ENCODE measurements at places on chromosomes 5 and 9. TPM values are rescaled to one million over a fixed set of nuclear protein-coding genes. Genes with fewer than 3 reads are reported as not detected.
A peak's percentile ranks its signal among the peaks of the same experiment; 100 is the strongest.

The HMMR gene
- total RNA-seq: 74.9 TPM

The MRPL50 gene
- 19.7 TPM for total RNA-seq

The NR2F1-AS1 gene
- total RNA-seq: not detected

The TMC1 gene
- not detected for total RNA-seq

The PCDHA6 gene
- total RNA-seq: not detected

The TRIM36 gene
- 0.51 TPM for total RNA-seq

The AHRR gene
- total RNA-seq: 1.6 TPM

The FLT4 gene
- total RNA-seq: 0.47 TPM

The TRAF1 gene
- 0.38 TPM for total RNA-seq

The AIF1L gene
- total RNA-seq: 1.7 TPM

The SEMA6A gene
- total RNA-seq: 0.42 TPM

The SPATA31E1 gene
- total RNA-seq: not detected

The SLC35D2 gene
- total RNA-seq: 10.6 TPM

The PTCD2 gene
- total RNA-seq: 20.6 TPM

The MOCS2 gene
- 36.9 TPM for total RNA-seq

The LAMC3 gene
- total RNA-seq: not detected

The SCGB3A2 gene
- 0.35 TPM for total RNA-seq

The HSD17B3 gene
- not detected for total RNA-seq

The SLC6A18 gene
- total RNA-seq: not detected

The CNOT8 gene
- total RNA-seq: 47.7 TPM

The GRXCR2 gene
- not detected for total RNA-seq

The KLF4 gene
- 0.95 TPM for total RNA-seq

DNA sequence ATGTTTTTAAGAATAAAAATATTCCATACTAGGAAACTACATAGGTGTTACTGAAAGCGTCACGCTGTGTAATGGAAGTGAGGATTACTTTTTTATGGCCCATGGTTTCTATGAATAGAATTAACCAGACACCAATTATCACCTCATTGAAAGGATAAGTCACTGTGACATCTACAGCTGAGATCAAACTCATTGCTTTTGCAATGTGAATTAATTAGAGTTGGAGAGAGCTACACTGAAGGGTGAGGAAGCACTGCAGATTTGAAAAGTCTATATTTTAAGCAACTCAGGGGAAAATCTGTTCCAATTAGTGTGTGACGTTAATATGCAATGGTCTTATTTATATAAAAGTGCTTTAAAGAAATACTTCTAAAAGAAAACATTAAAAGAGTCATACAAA lies 1300.1 kb upstream of the DMAC1 start:
- no peak for DNase-seq

- DNase-seq: no peak
Measured at GRCh38 chr5:19865336-19866089, 122.5 kb downstream of the CDH18 start.

GRCh38 chr5:65483546-65484346 lies 2.0 kb upstream of the ADAMTS6 start:
- DNase-seq: peak; percentile 48

GRCh38 chr9:134026581-134026980 lies 1.3 kb downstream of the BRD3OS start:
- no peak for DNase-seq

DNA sequence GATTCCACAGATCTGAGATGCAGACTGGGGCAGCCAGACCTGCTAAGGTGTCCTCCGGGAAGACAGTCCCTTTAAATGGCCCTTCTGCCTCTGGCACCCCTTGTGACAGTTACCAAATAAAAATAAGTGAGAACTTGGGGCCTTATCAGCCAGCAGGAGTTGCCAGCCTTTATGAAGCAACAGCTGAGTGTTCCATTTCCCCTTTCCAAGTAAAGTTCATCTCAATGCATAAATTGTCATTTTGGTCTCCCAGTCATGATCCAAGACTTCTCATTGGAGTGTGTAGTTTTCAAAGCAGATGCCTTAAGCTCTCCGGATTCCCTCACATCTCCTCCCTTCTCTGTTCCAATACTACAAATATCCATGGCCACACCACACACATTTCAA lies 4.1 kb downstream of the PTCH1 start:
- DNase-seq: no peak

GRCh38 chr5:139849942-139850341 lies 54.3 kb downstream of the PSD2 start:
- DNase-seq: no peak

- DNase-seq: peak; percentile 31
Measured at GRCh38 chr5:10564838-10565784, 1.2 kb downstream of the ANKRD33B start.

GRCh38 chr5:43303242-43303641 lies 10.0 kb downstream of the HMGCS1 start:
- no peak for DNase-seq

GRCh38 chr9:87662808-87663528 lies 63.0 kb upstream of the CTSL start:
- DNase-seq: peak; percentile 74

DNA sequence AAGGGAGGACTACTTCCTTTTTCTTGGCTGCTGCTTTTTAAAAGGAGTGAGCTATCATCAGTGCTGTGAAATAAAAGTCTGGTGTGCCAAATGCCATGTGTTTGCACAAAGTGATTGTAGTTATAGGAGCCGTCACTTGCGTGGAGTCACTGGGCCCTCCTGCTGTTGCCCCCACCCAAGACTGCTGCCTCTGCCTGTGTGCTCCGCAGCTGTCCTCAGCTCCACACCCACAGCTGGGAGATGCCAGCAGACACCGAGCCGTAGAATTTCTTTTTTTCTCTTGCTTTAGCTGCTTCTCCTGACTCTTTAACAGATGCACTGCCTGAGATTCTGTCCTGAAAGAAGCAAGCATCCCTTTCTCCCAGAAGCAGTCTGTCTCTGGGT lies 9.8 kb upstream of the GLE1 start:
- no peak for DNase-seq

GRCh38 chr5:36422952-36423351 lies 121.2 kb upstream of the RANBP3L start:
- DNase-seq: no peak

- DNase-seq: no peak
Measured at GRCh38 chr9:32454280-32454679, 69.8 kb downstream of the ACO1 start.

- no peak for DNase-seq
Measured at GRCh38 chr5:82097-82496, 9.9 kb upstream of the PLEKHG4B start.

GRCh38 chr9:123716339-123716945 lies 213.5 kb downstream of the DENND1A start:
- DNase-seq: no peak

GRCh38 chr5:30839956-30840355 lies 353.5 kb upstream of the CDH6 start:
- DNase-seq: no peak

DNA sequence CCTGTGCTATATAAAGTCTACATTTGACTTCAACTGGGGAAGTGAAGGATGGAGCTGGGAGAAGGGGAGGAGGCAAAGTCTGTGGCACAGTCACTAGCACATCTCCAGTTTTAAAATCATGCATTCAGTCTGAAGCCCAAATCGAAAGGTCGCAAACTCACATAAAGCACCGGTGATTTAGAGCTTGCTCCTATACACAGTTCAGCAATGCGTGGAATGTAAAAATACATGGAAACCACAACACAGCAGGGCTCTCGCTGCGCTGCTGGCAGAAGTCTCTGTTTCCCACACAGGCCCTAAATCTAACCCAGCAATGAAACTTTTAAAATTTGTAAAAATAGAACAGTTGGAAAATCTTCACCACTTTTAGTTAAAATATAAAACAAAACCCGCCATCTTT lies 68.2 kb downstream of the EBF1 start:
- DNase-seq: no peak

- DNase-seq: peak; percentile 74
Measured at GRCh38 chr5:138068742-138069600, 14.9 kb upstream of the WNT8A start.

- DNase-seq: no peak
Measured at GRCh38 chr9:1429297-1429696, 379.1 kb downstream of the DMRT2 start.

- DNase-seq: no peak
Measured at GRCh38 chr5:164600929-164601535, 1095.6 kb downstream of the MAT2B start.

- DNase-seq: no peak
Measured at GRCh38 chr9:128770286-128771030, 1.3 kb downstream of the ZER1 start.

GRCh38 chr9:36191290-36191645 lies 547 bp downstream of the CLTA start:
- no peak for DNase-seq

GRCh38 chr5:89268460-89268859 lies 385.5 kb upstream of the MEF2C start:
- DNase-seq: no peak

GRCh38 chr5:126610160-126610559 lies 9.4 kb downstream of the PHAX start:
- DNase-seq: no peak

GRCh38 chr5:154103233-154103632 lies 64.5 kb downstream of the MFAP3 start:
- no peak for DNase-seq

- DNase-seq: no peak
Measured at GRCh38 chr9:133608382-133608781, 807 bp downstream of the FAM163B start.

DNA sequence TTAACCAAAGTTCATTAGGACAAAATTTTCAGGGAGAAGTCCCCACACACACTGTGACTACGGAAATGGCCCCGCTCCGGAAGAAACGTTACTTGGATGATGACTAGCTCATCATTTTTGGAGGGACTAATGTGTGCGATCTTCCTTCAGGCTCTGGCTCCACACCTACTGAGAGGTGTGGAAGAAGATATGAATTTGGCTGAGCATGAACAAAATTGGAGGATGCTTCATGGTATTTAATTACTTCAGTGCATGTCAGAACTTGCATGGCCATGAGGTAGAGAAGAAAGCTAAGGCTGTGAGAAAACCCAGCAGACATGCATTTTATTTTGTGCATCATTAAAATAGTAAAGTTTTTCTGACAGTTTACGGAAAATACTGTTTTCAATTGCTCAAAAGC lies 202.1 kb upstream of the TLE4 start:
- DNase-seq: no peak

DNA sequence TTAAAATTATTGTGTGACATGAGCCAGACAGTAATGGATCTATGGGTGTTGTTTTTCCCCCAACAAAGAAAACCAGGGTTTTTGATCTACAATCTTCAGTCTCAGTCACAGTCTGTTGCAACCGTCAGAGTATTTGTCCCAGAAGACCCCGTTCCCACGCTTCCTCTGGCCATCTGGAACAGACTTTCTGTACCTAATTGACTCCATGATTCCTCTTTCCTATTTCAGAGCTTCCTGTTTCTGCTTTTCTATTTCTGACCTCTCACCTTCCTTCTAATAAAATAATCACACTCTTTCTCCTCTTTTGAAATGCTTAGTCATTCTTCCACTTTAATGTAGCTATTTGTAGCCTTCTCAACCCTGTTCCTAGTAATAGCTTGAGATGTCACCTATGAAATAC lies 1044.8 kb downstream of the DTWD2 start:
- no peak for DNase-seq

DNA sequence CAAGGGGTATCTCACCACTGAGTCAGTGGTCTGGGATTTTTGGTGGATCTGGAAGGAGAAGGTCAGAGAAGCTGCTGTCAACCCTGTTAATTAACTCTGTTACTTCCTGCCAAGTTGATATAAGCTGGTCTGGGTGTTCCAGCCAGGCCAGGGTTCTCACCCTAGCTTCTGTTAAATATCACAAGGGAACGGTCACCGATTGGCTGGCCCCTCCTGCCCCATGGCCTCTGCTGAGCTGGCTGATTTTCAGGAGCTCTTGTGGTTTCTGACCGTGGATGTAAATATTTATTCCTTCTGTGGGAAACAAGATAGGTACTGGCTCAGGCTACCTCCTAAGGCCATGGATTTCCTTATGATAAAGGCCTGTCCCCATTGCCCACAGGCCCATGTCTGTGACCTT lies 1.0 kb downstream of the ADAMTS13 start:
- no peak for DNase-seq

- DNase-seq: no peak
Measured at GRCh38 chr5:131463656-131464055, 171.4 kb downstream of the RAPGEF6 start.

GRCh38 chr5:96194593-96194992 lies 232.9 kb upstream of the ELL2 start:
- DNase-seq: no peak

DNA sequence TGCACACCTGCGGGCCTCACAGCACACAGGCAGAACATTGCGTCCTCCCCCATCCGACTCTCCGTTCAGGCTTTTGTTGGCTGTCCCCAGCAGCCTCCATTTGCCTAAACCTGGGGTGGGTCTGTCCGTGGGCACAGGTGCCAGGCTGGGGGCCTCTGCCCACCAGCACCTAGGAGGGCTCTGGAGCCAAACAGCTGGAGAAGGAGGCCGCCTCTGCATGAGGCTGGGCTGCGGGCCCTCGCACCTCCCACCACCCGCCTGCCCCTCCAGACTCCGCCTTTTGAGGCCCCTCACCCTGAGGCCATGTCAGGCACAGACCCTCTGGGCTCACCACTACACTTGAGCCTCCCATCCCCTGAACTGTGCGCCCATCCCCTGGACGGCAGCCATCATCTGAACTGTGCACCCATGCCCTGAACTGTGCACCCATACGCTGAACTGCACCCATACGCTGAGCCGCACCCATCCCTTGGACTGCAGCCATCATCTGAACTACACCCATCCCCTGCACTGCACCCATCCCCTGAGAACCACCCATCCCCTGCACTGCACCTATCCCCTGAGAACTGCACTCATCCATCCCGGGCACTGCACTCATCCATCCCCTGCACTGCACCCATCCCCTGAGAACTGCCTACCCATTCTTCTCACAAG lies 98.0 kb upstream of the OTULINL start:
- no peak for DNase-seq

GRCh38 chr5:125660231-125660895 lies 762.8 kb upstream of the GRAMD2B start:
- DNase-seq: no peak

DNA sequence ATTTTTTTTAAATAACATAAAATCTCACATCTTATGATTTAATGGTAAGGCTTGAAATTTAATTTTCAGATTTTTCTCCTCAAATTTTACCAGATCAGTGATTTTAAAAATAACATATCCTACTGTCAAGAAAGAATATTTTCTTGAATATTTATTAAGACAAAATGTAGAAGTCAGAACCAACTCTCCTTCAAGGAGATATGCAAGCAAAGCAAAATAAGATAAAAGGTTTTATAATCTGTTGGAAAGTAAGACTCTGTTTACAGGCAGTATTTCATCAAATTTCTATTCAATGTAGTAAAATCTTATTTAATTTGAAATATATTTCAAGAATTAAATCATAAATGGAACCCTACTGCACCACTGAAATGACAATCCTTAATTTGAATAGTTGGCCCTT lies 7.3 kb downstream of the AP3B1 start:
- no peak for DNase-seq
